ENCODE measurements at places on chromosomes 2 and 18.

DNA sequence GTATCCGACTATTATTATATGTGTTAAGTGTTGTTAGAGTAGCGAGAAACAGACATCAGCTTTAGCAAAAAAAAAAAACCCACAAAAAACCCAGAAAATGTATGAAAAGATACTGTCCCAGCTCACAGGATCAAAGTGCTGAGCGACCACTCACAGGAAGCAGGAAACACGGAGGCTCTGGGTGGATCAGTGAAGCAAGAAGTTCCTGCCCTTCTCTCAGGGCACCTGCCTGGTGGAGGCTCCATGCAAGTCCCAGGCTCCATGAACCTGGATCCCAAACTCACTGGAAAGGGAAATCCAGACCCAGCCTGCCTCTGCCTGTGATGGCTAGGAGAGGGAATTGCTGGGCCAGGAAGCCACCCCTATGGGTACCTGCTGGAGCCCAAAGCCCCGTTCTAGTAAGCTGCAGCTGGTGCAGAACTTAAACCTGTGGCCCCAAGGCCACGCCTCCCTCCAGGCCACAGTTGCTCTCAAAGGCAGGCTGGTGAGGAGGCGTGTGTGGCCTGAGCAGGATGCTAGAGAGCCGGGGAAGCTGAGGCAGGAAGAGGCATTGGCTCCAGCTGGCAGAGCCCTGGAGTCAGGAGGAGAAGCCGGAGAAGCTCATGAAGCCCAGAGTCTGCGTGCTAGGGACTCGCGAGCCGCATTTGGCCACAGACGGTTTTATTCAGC lies 63.5 kb upstream of the TAF1B start:
- DNase-seq: no peak

DNA sequence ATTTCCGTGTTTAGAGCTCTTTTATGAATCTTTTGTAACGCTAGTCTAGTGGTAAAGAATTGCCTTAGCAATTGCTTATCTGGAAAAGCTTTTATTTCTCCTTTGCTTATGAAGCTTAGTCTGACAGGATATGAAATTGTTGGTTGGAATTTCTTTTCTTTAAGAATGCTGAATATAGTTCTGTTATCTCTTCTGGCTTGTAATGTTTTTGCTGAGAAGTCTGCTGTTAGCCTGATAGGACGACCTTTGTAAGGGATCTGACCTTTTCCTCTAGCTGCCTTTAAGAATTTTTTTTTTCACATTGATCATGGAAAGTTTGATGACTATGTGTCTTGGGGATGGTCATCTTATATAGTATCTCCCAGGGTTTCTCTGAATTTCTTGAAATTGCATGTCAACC lies 101.1 kb downstream of the TRABD2A start:
- no peak for DNase-seq

- DNase-seq: no peak
Measured at GRCh38 chr2:47599171-47599570, 183.8 kb upstream of the MSH6 start.

DNA sequence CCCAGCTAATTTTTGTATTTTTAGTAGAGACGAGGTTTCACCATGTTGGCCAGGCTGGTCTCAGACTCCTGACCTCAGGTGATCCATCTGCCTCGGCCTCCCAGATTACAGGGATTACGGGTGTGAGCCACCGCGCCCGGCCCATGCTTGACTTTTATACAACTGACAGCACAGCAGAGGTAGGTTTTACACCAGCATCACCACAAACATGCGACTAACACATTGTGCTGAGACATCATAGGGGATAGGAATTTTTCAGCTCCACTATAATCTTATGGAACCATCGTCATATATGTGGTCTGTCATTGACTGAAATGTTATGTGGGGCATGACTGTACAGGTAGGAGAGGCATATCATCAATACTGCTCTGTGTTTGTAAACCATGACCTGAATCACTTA lies 122.1 kb downstream of the THADA start:
- no peak for DNase-seq

DNA sequence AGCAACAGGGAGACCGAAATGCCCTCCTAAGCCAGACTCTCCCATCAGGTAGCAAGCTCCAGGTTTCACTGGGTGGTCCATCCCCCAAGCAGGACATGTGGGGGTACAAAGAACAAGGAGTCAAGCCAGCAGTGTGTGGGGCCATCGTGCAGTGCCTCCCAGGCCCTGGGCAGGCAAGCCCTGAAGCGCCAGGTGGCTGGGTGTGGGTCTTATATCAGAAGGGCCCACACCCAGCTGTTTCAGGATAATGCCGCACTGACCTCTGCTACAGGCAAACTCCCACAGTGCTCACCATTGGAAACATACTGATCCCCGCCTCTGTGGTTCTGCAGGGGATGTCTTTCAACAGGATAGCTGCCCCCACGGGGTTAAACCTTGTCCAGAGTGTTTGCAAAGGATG lies 174.2 kb upstream of the SMAD2 start:
- no peak for DNase-seq

- DNase-seq: no peak
Measured at GRCh38 chr2:38187541-38188011, 111.6 kb upstream of the CYP1B1 start.

DNA sequence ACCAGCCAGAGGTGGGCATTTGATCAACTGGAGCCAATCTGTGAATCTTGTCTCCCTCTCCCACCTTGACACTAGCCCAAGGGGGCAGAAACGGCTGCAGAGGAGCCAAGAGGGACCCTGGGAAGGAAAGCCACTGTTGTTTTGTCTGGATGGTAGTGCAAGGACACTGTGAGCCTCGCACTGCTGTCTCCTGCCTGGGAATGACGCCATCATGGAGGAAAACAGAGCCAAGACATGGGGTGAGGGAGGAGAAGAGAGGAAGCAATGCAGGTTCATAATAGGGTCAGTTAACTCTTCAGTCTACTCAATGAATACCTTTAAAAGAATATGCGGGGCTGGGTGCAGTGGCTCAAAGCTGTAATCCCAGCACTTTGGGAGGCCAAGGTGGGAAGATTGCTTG lies 231.1 kb upstream of the AGAP1 start:
- DNase-seq: peak; percentile 47

DNA sequence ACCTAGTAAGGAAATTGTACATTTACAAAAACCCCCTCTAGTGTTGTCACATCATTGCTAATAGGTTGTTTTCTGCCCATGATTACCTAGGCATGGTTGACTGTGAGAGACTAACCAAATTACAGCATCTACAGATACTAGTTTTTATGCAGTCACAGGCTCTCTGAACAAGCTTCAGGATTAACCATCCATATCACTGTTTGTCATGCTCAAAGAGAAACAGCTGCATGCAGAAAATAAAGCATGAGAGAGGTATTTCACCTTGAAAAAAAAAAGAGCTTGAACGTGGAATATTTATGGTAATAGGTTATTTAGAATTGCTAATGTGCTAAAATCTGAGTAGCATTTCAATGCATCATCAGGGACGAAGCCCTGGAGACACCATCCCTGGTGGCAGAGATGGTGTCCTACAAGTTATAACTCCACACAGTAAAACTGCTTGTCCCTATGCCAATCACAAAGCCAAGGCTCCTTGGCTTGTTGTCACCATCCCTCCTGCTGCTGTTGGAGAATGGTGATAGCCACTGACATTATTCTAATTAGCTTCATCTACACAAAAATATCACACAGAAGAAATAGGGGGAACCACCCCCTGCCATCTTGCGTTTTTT lies 5.4 kb downstream of the NEB start:
- DNase-seq: peak; percentile 58

DNA sequence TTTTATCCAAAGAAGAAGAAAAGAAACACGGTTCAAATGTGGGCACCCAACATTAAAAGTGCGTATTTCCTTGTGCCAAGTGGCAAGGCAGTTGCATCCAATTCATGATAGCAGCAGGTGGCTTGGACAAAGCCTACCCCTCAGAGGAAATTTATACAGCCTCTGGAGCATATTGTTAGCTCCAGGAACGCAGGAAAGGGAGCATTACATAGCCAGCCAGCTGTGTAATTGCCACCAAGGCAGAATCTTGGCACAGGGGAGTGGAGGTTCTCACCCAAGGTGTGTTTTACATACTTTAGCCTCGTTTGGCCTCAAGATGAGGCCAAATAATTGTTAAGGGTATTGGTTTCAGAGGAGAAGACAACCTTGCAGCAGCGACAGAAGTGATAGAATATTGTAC lies 526.9 kb downstream of the TMEM182 start:
- DNase-seq: no peak

GRCh38 chr18:4358618-4359017 lies 96.5 kb downstream of the DLGAP1 start:
- peak; percentile 92 for DNase-seq

- no peak for DNase-seq
Measured at GRCh38 chr2:241692448-241692847, 5.8 kb upstream of the DTYMK start.

DNA sequence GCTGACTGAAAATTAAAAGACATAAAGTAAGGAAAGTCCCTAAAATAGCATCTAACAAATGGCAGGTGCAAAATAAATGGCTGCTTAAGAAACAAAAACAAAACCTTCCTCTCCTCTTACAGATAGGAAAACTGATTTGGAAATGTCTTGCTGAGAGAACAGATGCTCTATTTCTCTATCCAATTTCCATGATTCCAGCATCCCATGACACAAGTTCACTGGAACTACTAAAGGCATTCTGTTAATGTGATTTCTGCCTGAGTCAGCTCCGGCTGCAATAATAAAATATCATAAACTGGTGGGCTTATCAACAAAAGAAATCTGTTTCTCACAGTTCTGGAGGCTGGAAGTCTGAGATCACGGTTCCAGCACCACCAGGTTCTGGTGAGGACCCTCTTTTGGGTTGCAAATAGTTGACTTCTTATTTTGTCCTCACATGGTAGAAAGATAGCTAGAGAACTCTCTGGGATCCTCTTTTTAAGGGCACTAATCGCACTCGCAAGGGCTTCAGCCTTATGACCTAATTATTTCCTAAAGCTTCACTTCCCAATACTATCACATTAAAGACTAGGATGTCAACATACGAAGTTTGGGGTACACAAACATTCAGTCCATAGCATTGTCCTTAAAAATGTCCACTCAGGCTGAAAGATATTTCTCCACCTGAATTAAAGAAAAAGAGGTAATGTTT lies 78.2 kb upstream of the GALNT3 start:
- DNase-seq: peak; percentile 91

DNA sequence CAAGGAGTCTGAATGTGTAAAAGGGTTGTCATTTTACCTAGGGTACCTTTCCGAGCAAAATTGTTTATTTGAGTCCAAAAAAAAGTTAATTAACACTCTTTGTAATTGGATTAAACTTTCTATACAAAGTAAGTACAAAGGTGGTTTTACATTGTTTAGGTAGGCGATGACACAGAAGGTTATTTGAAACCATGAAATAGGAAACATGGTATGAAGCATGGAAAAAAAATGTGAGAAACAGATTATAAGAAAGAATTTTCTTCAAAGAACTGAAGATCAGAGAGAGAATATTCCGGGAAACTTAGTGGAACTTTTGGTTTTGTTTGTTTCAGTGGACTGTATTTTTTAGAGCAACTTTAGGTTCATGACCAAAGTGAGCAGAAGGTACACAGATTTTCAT lies 32.7 kb downstream of the CARF start:
- DNase-seq: no peak

- DNase-seq: peak; percentile 4
Measured at GRCh38 chr2:65639156-65639864, 206.9 kb upstream of the SPRED2 start.
